ENCODE measurements at places on chromosomes 1 and 21.

DNA sequence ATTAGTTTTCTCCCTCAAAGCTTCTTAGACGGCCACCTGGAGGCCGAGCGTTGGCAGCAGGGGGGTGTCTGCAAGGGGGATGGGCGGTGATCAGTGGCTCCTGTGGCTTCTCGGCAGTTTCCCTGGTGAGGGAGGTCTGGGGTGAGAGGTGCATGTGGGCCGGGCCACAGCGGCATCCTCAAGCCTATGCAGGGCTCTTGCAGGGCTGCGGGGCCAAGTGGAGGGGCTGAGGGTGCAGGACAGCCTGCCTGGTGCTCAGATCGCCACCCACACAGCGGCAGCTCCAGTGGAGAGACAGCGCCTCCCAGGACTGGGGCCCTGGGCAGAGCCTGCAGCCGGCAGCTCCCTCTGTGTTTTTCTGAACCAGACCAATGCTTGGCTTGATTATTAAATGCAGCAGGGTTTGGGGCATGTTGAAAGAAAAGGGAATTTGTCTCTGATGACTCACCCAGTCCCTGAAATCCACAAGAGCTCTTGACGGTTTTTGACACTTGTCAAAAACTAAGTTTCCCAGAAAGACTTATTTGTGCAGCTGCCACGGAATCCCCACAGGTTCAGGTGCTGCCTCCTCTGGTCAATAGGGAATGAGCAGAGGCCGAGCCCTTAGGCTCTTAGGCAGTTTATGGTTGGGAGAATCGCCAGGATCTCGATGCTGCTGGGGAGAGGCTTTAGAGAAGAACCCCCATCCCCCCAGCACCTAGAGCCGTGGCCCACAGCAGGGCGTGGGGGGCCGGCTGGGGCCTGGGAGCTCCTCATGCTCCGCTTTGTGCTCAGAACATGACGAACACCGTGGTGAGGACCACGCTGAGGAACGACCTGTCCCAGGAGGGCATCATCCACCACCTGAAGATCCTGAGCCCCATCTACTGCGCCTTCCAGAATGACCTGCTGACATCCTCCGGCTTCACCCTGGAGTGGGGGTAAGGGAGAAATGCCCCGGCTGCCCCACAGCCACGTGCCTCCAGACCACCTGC lies 54.7 kb downstream of the UMODL1 start:
- DNase-seq = no peak

- DNase-seq = no peak
Measured at GRCh38 chr1:94092210-94092613, 28.7 kb downstream of the ABCA4 start.

DNA sequence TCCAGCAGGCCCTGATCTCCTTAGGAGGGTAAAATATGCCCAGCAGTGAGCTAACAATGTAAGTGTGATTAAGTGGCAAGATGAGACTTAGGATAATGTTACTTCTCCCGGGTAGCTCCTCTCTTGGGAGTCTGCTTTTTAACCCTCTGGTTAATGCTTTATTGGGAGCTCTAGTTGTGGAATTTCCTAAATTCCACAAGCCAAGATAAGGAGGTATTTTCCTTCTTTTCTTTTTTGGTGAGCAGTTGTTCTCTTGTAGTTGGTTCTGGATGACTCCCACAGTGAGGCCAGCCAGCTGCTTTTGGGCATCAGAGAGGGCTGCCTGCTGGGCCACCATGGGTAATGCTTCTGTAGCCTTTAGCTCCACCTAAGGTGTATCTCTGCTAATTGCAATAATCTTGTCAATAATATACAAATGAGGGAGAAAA lies 19.3 kb downstream of the C1orf52 start:
- no peak for DNase-seq

DNA sequence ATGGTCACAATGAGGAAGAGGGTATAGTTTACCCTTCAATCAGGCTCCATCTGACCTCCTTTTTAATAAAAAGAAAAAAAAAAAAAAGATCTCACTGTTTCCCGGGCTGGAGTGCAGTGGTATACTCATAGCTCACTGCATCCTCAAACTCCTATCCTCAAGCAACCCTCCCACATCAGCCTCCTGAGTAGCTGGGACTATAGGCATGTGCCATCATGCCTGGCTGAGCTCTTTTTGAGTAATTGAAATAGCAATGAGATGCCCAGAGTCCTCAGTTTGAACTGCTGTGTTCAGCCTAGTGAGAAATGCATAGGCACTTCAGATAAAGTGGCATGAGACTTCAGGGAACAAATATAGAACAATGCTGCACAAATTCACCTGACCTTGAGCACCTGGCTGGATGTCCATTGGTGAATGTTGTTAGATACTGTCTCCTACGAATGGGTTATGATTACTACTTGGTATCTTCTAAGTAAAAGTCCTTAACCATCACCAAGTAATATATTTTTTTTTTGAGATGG lies 67.6 kb downstream of the NR5A2 start:
- no peak for DNase-seq

- no peak for DNase-seq
Measured at GRCh38 chr1:3692598-3692997, 40.3 kb downstream of the TP73 start.

DNA sequence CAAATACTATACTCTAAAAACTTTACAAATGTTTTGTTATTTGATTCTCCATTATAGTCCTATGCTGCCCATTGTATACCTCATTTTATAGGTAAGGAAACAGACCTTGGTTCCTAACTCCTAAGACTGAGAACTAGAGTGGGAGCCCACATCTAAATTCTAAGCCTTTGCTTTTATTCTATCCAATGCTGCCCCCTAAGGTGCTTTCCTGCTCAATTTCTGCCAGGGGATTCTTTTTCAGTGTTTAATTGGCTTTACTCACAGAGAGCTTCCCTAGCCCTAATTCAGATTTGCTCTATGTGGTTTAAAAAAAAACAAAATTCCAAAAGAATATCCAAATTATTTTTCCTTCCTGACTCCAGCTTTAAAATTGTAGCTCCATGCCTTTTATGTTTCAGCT lies 64.5 kb downstream of the KIF14 start:
- no peak for DNase-seq

GRCh38 chr1:239657291-239657690 lies 270.9 kb downstream of the CHRM3 start:
- DNase-seq = no peak

DNA sequence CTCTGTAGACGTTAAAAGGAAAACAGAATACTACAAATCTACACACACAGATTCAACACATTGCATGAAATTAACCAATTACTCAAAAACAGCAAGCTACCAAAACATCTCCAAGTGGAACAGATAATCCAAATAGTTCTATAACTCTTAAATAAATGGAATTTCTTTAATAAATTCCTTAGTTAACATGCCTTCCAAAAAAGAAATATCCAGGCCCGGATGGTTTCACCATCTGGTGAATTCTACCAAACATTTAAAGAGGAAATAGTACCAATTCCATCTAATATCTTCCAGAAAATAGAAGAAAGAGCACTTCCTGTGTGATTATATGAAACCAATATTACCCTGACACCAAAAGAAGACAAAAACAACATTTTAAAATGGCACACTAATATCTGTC lies 52.8 kb upstream of the COL6A2 start:
- DNase-seq = no peak

DNA sequence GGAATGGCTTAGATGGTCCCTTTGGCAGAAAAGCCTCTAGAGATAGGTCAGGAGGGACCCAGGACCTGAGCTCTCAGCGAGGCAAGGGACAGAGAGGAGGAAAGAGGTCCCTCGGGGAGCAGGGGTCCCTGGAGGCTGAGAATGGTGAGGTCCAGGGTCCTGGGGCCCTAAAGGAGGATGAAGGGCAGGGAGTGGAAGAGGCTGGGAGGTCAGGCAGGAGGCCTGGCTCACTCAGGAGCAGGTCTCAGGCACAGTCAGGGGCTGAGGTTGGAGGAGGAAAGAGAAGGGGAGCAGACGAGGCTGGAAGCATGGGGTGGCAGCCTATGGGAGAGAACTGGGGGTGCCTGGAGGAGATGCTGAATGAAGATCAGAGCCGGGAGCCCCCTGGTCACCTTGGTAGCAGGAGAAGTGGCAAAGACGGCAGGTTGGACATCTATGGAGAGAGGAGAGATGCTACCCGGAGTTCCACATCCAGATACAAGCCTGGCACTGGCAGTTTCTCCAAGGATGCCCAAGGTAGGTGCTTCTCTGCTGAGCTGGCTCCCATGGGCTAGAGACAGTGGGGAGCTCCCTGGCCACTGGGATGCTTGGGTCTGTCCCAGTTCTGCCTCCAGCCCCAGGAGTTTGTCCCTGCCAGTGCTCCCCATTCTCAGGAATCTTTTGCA lies 22.6 kb downstream of the IGFN1 start:
- DNase-seq = no peak

GRCh38 chr1:239717097-239717917 lies 330.9 kb downstream of the CHRM3 start:
- no peak for DNase-seq

DNA sequence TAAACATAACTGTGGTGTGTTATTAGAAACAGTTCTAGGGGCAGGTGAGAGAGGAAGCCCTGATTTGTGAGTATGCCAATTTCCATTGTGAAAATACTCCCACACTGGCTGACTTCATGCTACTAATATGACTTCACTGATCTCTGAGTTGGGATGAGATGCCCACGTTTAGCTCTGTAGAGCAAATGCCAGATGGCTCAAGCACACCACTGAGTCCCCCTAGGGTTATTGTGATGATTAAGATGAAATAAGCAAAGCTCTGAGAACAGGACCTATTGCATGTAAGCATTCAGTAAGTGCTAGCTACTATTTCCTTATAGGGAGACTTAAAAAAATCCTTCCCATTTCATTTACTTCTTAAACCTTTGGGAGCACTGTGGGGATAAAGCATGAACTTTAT lies 117.6 kb downstream of the CENPF start:
- no peak for DNase-seq

- peak; percentile 41 for DNase-seq
Measured at GRCh38 chr1:7752512-7753417, 18.3 kb upstream of the VAMP3 start.

- no peak for DNase-seq
Measured at GRCh38 chr1:244236101-244236500, 185.0 kb downstream of the ZBTB18 start.

DNA sequence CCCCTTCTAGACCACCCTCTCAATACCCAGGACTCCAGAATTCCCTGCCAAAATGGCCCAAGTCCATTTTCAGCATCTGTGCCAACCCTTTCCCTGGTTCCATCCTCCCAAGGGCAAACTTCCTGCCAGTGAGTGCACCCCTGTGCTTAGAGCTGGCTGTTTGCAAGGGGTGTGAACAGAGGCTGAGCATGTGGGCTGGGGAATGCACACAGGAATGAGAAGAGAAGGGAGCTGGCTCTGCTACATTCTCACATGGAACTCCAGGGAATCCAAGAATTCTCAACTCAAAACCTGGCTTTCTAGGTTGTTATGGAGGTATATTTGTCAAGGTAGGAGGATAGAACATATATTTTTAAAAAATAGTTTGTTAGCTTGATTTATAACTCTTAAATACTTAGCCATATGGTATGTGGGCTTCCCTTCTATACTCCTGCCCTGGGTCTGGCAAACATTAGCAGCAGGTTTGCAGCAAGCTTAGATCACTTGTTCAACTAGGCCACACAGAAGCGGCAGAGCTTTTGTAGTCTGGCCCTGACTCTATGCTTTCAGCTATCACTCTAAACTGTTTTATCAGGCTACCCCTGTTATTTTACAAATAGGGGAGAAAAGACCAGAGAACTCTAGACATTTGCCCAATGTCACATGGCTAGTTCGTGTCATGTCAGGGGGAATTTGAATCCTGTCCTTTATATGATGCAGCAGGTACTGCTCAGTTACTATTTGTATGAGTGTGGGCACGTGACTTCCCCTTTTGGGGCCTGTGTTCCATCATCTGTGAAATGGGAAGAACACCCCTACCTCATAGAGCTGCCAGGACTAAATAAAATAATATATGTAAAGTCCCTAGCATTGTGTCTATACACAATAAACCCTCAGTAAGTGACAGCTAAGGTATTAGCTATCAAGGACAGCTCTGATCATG lies 8.1 kb upstream of the STMN1 start:
- no peak for DNase-seq

DNA sequence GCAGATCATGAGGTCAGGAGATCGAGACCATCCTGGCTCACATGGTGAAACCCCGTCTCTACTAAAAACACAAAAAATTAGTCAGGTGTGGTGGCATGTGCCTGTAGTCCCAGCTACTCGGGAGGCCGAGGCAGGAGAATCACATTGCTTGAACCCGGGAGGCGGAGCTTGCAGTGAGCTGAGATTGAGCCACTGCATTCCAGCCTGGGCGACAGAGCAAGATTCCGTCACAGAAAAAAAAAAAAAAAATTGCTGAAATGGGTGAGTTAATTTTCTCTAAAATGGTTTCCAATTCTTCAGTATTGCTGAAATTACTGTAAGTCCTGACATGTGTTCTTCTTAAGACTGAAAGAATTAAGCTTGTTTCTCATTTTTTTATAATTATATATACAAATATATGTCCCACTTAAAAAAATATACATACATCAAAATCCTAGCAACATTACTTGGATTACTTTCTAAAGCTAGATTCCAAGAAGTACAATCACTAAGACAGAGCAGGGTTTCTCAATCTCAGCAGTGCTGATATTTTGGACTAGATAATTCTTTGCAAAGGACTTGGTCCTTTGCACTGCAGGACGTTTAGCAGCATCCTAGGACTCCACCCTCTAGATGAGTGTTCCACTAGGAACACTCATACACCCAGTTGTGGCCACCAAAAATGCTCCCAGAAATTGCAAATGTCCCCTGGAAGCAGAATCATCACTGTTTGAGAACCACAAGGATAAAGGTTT lies 24.8 kb downstream of the ZNHIT6 start:
- no peak for DNase-seq

DNA sequence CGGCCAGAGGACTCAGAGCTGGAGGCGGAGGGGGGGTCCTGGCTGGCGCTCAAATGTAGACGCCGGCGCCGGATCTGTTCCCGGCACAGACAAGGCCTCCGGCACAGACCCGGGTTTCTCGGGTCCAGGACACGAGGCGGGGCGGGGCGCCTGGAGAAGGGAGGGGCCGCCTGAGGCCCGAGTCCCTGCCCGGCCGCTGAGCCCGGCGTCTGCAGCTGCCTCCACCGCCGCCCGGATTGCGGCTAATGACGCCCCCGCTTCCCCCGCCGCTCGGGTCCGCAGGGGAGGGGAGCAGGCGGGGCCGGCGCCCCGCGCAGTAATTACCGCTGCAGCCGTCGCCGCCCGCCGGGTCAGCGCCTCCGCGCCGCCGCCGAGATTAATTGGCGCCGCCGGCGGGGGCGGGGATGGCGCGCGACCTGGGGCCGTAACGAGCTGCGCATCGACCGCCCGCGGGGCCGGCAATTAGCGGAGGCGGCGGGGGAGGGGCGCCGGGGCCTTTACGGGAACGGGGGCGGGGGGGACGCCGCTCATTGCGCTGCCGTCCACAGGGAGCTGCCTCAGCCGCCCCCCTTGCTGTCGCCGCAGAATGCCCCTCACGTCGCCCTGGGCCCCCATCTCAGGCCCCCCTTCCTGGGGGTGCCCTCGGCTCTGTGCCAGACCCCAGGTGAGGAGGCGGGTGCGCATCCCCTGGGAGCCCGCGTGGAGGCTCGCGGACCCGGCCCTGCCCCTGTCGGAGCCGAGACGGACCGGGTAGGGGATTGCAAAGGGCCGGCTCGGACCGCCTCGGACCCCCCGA lies 17.3 kb downstream of the NOC2L start:
- peak; percentile 29 for DNase-seq

Data from AG09319 (cell line).